Effector memory CD8-positive, alpha-beta T cell (primary cell): ENCODE measurements at places on chromosomes 6 and 20.

- no peak for DNase-seq
Observed at GRCh38 chr20:2364044-2364443, 16.7 kb upstream of the TGM6 start.

GRCh38 chr6:12635813-12636212 lies 80.8 kb upstream of the PHACTR1 start:
- no peak for DNase-seq

- no peak for DNase-seq
Observed at GRCh38 chr6:16741112-16742016, 19.9 kb downstream of the ATXN1 start.

DNA sequence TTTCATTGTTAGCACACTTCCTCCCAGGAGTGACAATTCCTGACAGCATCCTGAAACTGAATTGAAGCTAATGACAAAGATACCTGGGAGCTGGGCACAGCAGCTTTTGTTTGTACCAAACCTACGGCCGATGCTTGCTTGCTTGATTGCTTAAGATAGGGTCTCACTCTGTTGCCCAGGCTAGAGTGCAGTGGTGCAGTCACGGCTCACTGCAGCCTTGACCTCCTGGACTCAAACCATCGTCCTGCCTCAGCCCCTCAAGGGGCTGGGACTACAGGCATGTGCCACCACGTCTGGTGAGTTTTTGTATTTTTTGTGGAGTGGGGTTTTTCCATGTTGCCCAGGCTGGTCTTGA lies 84.7 kb upstream of the SCP2D1 start:
- DNase-seq: no peak

DNA sequence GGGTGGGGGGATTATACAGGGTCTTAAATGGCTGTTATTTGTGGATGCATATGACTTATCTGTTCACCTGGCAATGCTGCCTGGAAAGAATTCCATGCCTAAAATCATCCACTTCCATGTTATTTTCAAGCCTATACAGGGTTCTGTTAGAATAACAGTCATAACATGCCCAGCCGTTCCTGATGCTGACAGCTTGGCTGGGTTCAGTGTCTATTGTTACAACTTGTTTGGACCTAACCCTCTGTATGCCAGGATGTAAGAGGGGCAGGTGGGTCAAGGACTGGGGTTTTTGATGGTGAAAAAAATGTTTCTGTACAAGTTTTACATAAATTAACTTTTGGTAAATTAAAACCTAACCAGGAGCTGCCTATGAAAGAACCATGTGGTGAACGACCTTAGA lies 79.8 kb downstream of the GINS1 start:
- DNase-seq: no peak

DNA sequence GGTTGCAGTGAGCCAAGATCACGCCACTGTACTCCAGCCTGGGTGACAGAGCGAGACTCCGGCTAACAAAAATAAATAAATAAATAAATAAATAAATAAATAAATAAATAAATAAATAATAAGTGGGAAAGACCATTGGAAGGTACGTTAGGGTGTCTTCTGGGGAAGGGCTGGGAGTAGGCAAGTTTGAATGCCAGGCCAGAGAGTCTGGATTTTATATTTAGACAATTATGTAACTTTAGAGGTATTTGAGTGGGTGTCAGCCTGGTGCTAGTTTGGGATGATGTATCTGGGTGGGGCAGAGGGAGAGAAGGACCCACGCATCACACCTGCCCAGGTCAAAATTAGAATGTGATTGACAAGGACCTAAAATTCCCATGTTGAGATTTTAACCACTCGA lies 108.5 kb upstream of the PRND start:
- DNase-seq: no peak

- DNase-seq: no peak
Observed at GRCh38 chr6:57024775-57025174, 21.7 kb upstream of the KIAA1586 start.

GRCh38 chr6:157530126-157530525 lies 149.1 kb downstream of the ZDHHC14 start:
- no peak for DNase-seq
